ENCODE measurements at places on chromosomes 3 and 15. TPM values are rescaled to one million over a fixed set of nuclear protein-coding genes. Genes with fewer than 3 reads are reported as not detected.

AADACL2 gene
- total RNA-seq, result not detected

CRABP1 gene
- 2.1 TPM for total RNA-seq

RBPMS2 gene
- 58.2 TPM for total RNA-seq

DNA sequence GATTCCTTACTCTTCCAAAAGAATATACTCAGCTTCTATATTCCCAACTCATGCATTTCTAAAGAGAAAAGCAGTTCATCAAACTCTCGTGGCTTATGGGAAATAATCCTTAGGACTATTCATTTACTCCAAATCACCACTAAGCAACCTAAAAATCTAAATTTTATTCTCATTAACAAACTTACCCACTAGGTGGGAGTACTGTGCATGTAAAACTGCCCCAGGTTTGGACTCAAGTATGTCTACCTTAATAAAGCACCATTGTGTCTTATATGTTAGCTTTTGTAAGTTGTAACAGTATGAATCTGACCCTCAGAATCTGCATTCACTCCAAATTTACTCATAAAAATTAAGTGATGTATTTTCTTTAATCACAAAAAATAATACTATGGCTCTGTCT is 25.3 kb downstream of the RAD18 start:
- no peak for DNase-seq

- no peak for DNase-seq
Measured at GRCh38 chr3:68771681-68772080, 160.7 kb downstream of the TAFA4 start.

GRCh38 chr3:118480101-118480860 is 554.4 kb downstream of the IGSF11 start:
- no peak for DNase-seq

- DNase-seq, result no peak
Measured at GRCh38 chr3:146187334-146187950, 26.5 kb upstream of the PLOD2 start.

GRCh38 chr15:85318048-85318731 is 62.2 kb upstream of the AKAP13 start:
- DNase-seq, result no peak

DNA sequence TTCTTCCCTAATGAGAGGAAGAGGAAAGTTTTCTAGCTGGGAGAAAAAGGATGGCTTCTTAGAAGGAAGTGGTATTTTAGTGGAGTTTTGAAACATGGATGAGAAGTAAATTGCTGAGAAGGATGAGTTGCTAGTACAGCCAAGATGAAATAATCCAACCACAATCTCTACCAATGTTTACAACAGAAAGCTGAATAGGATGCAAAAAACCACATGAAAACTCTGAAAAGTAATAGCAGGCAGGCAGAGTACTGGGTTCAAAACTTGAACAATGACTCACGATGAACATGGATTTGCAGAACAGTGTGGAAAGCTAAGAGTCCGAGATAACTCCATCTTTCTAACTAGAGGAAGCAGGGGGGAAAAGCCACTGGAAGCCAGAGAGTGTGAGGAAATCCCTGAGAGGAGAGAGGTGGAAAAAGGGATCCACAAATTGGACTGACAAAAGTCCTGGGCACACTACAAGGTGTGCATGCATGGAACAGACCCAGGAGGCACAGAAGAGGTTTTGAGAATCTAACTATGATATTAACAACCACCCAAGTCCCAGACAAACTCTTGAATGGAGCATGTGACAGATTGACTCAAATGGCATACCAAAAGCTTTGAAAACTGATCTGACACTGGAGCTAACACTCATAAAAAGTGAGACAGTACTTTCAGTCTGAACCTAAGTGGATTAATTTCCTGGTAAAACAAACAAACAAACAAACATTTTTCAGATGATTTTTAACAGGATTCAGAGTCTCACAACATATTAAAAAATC is 76.7 kb downstream of the ST6GAL1 start:
- DNase-seq, result no peak

- no peak for DNase-seq
Measured at GRCh38 chr15:45026651-45027190, 3.7 kb downstream of the SORD start.

DNA sequence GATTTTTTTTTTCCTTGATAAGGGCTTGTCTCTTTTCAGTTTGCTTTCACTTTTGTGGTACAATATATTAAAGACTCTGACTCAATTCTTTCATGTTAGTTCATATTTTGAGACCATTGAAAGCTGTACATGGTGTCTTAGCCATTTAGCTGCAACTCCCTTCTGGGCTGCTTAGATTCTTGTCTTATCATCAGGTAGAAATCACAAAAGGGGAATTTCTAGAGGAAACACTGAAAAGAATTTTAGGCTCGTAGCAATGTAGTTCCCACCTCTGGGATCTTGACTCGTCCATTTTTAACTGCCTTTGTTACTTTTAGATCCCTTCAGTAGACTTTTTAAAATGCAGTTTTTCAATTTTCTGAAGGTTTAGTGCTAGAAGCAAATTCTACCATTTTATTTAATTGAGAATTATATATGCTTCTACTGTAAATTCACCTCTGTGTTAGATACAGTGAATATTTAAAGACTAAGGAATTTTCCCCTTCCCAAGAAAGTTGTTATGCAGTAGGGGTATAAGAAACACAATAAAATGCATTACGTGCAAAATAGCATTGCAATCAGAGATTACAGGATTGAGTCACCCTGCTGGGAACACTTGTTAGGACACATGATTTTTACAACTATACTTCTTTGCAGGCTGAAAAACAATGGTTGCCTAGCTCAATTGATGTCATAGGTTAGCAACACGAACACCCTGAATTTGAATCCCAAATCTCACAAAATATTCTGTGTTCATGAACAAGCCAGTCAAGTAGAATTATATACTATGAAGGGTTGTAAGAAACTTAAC is 772.7 kb downstream of the PDCD6IP start:
- no peak for DNase-seq

DNA sequence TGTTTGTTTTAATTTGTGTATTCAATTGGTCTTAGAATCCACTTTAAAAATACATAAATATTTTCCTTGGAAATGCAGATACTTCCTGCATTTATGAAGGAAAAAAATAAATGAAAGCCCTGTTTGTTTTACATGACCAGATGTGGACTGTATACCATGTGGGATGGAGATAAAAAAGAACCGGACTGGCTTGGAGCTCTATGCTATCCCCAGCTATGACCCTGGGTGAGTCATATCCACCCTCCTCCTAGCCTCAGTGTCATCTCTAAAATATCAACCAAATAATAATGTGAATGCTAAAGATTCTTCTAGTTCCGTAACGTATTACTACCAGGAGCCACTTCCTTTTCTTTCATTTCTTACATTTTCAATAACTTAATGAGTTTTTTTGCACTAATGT is 44.5 kb upstream of the PDZRN3 start:
- DNase-seq, result no peak

Measured in sigmoid colon (tissue), 7 donors.